Stimulated activated CD8-positive, alpha-beta memory T cell treated with anti-CD3 and anti-CD28 coated beads, Interleukin-4, amount 100 ng/mL, for 4 hours (primary cell): ENCODE measurements at places on chromosomes 3 and 15.
A peak's percentile ranks its signal among the peaks of the same experiment; 100 is the strongest.

GRCh38 chr3:37249294-37249693 is 74.9 kb upstream of the LRRFIP2 start:
- DNase-seq = no peak

DNA sequence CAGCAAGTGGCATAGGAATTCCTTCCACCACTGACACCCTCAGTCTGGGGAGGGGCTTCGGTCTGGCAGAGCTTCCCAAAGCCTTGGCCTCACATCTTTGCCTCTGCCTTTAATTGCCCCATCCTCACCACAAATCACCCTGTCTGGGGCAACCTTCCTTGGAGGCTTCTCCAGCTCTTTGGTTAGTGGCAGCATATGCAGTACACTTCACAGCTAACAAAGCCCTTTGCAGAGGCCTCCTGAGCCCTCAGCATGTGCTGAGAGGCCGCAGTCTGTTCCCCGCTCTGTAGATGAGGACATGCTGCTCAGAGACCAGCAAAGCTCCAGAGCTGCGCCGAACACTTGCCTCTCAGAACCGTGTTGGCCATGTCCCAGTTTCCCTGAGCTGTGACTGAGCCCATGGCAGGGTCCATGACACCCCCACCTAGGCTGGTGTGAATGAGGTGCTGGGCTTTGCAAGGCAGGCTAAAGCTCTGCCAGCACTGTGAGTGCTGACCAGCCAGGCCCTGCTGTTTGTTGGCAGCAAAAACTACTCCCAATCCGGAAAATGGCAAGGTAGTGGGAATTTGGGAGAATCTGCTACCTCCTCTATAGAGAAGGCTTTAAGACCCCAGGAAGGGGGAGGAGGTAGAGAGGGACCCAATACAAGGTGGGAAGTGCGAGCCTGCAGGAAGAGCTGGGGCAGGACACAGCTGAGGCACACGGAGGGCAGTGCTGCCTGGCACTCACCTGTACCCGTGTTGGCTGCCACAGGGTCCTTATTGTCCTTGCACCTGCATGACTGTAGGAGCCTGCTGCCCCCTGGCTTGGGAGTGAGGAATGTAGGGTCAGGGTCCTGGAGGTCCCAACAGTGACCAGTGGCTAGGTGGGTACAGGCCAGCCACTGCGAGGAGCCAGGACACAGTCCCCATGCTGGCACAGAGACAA is 8.4 kb upstream of the KLF15 start:
- no peak for DNase-seq

- DNase-seq = no peak
These were observed 19.3 kb upstream of the NRROS start for GRCh38 chr3:196620161-196620604.

DNA sequence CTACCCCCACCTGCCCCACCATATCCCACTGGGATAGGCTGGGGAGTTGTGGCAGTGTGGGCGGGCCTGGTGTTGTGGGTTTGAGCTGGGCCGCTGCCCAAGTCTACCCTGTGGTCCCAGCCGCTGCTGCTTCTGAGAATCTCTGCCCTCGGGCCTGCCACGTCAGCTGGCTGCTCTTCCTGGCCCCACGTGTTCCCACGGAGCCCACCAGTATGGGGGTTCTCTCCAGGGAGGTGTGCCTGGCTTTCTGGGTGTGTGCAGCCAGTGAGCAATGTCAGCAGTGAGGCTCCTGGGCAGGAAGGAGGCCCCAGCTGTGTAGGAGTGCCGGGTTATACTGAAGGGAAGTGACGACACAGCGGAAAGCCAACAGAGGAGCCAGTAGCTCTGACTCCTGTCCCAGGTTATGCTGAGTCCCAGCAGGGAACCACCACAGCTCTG is 10.5 kb downstream of the GNAI2 start:
- DNase-seq = peak; percentile 64

- no peak for DNase-seq
These were observed 284.8 kb downstream of the TUSC7 start for GRCh38 chr3:116994351-116994879.

GRCh38 chr3:190224863-190225692 is 97.2 kb downstream of the CLDN1 start:
- DNase-seq = no peak

DNA sequence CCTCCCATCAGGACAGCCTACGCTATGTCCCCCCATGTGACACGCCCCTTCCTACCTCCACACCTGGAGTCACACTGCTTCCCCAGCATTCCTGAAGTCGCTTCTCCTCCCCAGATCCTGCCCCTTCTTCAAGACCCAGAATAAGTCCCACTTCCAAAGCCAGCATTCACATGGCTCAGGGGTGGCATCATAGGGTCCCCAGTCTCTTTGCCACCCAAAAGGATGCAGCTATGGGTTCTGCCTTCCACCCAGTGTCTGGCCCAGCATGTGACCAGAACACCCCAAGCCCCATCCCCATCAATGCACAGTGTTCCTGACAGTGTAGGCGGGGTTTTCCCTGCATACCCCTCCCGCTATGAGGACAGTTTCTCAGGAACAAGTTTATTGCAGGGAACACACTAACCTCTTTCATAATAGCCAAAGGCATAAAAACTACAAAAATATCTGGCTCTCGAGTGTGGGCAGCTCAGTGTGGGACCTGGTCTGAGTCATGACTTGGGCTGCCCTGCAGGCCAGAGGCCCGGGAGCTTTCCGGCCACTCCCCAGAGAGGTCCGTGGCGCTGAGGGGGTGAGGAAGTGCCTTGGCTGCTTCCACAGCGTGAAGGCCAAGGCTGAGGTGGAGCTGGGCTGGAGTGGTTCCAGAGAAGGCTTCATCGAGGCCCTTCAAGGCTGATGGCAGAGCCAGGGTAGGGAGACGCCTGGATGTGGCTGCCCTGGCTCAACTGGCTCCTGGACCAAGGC is 5.8 kb downstream of the ISLR start:
- DNase-seq = no peak

DNA sequence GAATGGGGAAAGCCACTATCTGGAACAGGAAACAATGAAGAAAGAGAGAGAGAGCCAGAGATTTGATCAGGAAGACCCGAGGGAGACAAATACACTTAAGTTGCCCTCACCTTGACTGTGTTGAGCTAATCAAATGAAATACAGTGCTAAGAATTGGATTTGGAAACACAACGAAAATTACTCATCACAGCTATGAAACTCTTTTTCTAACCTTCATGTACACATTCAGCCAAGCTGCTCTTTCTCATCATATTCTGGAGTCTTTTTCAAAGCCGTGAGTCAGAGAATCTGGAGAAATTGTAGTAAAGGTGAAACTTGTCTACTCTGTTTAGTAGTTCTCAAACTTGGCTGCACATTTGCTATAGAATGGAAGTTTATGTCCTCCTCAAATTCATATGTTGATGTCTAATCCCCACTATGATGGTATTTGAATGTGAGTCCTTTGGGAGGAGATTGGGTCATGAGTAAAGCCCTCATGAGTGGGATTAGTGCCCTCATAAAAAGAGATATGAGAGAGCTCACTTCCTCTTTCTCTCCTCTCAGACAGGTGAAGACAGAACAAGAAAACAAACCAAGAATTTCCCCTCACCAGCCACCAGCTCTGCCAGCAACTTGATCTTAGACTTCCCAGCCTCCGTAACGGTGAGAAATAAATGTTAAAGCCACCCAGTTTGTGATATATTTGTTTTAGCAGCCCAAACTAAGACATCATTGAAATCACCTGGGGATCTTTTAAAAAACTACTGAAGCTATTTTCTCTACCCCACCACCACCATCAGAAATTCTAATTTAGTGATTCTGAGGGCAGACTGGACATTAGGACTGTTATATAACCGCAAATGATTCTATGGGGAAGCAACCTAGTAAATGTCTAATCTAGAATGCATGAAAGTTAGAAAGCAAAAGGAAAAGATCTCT is 143.6 kb upstream of the GRM7 start:
- DNase-seq = no peak

- no peak for DNase-seq
These were observed 146.9 kb upstream of the GADL1 start for GRCh38 chr3:31041161-31041978.

DNA sequence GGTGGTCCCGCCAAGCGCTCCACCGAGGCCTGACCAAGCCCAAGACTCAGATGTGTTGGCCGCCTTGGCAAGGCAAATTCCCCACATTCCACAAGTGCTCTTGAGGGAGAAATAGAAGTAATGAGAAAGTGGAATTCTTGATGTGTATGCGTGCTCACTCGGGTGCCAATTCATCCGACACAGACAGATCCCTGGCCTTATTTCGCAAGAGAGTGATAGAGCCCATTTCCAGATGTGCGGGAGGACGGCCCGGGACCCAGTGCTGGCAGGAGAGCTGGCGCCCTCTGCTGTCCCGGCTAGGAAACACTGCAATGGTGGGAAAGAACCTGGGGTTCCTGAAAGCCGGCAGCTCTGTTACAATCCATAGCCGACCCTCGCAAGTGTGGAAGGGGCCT is 76.0 kb downstream of the HMG20A start:
- DNase-seq = peak; percentile 49

GRCh38 chr15:80234883-80235282 is 17.1 kb downstream of the CTXND1 start:
- DNase-seq = no peak

DNA sequence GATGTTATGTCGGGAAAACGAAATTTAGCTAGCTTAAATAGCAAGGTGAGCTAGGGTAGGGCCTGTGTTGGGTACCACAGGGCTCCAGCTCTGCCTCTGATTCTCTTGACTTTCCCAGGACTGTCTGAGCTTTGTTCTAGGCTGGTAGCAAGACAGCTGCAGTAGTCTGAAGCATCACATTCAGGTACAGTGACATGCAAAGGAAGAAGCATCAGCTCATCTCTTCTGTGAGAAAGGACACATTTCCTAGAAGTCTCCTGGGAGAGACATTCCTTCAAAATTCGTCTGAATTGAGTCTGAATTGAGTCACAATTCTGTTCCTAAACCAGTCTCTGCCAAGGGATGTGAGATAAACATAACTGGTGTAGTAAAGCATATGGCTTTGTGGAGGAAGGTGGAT is 8.5 kb upstream of the UBXN7 start:
- no peak for DNase-seq

GRCh38 chr3:148999806-149000205 is 8.5 kb downstream of the GYG1 start:
- DNase-seq = no peak

DNA sequence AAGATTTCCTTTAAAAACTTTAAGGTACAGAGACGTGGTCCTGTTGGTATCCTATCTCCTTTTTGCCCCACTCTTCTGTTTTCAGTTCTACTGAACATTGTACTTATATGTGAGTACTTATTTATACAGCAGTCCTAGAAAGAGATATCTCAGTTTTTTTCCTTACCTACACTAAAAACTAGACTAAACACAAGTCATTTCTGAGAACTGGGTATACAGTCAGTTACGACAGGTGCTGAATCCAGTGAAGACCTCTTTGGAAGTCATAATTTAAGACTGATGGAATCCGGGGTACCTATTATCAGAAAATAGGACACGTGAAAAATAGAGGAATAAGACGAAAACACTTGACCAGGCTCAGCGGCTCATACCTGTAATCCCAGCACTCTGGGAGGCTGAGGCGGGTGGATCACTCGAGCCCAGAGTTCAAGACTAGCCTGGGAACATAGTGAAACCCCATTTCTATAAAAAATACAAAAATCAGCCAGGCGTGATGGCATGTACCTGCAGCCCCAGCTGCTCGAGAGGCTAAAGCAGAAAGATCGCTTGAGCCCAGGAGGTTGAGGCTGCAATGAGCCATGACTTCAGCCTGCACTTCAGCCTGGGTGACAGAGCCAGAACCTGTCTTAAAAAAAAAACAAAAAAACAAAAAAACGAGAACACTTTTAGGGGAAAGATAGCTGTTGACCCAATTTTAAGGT is 76.3 kb downstream of the KLHL25 start:
- no peak for DNase-seq

DNA sequence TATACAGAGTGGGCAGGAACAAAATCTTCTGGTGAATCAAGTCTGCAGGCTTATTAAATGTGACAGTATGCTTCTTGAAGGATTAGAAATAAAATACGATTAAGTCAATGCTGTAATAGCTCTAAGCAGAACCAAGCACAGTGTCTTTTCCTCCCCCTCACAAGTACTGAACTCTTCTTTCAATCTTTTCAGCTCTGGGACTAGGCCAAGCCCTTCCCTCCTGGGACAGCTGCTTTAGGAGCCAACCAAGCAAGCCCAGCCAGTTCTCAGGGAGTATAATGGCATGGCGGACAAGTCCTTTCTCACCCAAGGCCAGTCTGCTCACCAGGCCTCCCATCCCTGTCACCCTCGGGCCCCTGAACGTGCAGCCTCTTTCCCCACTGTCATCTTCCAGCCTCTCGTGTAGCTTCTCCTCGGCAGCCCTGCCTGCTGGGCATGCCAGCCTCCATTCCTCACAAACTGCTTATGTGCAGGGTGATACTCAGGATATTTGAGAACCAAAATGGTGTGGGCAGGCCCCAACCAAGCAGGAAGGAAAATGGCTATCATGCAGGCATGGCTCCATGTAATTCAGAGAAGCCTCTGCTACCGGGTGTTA is 8.4 kb upstream of the PPP1R2 start:
- DNase-seq = no peak

DNA sequence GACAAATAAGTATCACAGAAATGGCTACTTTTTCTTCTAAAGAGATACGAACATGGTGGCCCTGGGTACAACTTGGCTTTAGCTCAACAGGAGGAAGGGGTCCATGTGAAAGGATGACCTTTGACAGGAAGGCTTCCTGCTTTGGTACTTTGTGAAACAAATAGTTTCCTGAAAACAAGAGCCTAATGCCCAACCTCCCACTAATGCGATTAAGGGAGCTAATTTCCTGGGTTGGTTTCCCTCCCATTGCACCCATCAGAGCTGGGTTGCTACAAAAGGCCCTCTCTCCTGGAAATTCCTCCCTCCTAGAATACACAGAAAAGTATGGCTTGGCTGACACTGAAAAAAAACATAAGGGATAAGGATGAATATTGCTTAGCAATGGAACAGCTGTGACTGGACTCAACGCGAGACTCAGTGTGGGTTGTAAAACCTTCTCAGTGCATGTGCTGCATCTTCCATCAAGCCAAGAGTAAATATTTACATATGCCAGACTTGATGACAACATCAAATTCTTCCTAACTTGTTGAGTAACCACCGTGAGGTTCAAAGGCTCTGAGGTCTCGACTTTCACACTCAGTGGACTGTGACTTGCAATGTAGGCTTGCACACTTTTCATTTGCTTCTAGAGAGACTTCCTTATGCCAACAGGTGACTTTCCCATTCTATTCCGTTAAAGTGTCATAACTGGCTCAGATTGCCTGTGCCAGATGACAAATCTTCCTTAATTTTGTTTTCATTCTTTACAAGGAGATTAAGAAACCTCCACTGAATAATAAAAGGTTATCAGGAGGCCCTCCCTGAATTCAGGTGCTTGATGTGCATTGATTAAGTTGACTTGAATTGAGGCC is 60.1 kb downstream of the ADAMTS9 start:
- no peak for DNase-seq

GRCh38 chr15:76991741-76992645 is 2.9 kb upstream of the PSTPIP1 start:
- DNase-seq = no peak

DNA sequence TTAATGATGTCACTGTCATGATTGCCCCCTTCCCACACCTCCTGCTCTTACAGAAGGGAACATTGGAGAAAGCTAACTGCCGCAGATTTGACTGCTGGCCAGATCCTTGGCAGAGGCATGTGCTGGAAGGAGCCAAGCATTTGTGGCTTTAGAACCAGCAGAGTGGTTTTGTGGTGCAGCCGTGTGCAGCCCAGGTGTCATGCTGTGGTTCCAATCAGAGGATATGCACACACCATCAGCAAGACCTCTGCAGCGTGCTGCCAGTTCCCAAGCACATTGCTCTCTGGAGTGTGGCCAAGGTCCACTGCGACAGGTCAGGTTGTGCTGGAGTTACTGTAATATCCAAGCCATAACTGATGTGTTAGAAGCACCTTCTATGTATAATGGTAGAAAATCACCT is 61.6 kb downstream of the OTOL1 start:
- no peak for DNase-seq
